Midbrain (tissue), 1 donor: ENCODE measurements at places on chromosomes 4 and X.
A peak's percentile ranks its signal among the peaks of the same experiment; 100 is the strongest.

GRCh38 chrX:114841051-114841450 lies 176.4 kb downstream of the IL13RA2 start:
- no peak for DNase-seq

DNA sequence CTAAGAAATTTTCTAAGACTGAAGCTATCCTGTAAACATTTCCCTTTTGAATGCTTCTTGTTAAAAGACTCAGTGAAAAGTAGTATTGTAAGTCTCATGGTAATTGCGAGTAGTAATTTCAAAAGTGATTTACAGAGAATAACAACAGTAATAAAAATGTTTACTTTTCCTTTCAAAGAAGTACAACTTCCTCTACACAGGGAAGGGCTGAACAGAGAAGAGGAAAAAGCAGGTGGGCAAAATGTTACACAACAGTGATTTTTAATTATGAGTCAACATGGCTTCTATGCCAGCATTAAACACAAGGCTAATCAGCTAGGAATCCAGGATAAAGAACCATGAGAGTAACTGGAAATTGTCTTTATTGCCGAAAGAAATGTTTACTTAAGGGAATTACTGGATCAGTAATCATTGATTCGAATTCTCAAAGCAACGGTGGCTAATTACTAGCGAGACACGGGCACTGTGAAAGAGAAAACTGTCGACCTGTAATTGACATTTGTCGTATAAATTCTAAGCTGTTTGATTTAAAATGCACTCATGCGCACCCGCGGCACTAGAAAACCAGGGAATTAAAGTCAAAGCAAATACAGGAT lies 15.4 kb downstream of the UTP3 start:
- DNase-seq, result peak; percentile 43

- no peak for DNase-seq
Measured at GRCh38 chr4:22802876-22803275, 110.1 kb downstream of the GBA3 start.

DNA sequence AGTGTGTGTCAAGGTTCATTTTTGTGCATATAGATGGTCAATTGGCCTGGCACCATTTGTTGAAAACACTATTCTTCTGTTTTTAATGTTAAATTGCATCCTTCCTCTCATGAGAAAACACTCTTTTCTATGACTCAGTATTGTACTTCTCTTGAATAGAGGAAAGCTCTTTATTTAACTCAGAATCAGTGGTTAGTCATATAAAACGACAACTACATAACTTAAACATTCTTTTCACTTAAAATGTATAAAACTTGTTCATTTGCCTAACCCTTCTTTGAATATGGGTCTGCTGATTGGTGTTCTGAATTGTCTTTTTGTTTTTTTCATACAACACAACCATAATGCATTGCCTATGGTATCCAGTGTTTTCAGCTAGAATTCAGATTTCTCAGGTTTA lies 17.2 kb upstream of the MRPL1 start:
- no peak for DNase-seq

DNA sequence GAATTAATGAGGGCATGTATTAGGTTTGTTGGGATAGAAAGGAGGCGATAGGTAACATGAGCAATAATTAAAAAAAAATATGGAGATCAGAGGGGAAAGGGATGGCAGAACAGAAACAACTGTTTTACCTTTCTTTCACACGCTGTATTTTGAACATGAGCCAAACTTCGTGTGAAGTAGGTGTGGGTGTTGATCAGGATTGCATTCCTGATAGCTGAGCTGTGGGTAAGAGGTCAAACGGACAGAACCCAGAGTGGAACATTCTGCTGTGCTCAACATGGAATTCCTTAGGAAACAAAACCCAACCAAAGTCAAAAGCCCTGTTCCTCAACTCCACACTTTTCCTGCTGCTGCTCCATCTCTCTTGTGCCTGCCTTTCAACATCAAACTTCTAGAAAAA lies 162.5 kb upstream of the CASK start:
- no peak for DNase-seq

GRCh38 chr4:39464886-39465501 lies 6.1 kb downstream of the LIAS start:
- DNase-seq, result no peak

DNA sequence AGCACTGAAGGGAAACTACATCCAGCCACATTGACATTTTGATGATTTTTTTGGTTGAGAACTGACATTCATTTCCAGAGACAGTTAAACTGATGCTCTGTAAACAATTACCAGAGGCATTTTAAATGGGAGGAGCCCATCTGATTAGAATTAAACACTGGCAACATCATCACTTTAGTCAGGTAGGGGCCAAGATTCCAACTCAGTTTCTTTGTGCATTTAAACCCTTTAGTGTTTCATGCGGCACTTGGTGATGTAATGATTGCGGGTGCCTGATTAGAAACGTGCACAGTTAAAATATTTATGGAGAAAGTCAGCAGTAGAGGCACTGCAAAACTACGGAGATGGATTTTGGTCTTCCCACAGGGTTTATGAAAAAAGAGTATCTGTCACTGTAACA lies 16.1 kb downstream of the TNIP3 start:
- no peak for DNase-seq

DNA sequence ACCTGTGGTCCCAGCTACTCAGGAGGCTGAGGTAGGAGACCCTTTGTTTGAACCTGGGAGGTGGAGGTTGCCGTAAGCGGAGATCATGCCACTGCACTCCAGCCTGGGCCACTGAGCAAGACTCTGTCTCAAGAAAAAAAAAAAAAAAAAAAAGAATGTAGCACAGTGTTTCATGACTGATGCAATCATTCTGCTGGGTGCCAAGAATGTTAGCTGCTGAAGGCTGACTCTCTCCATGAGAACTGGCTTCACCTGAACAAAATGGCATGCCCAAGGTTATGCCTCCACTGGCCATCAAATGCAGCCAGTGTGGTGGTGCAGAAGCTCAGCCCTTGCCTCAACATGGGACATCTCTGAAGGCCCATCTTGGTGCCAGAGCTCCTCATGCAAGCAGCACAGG lies 412.1 kb downstream of the ADAM29 start:
- no peak for DNase-seq

GRCh38 chrX:69028006-69028760 lies 137.1 kb downstream of the PJA1 start:
- no peak for DNase-seq

GRCh38 chr4:145735827-145736226 lies 55.9 kb downstream of the C4orf51 start:
- no peak for DNase-seq

GRCh38 chr4:6383009-6383404 lies 89.4 kb downstream of the PPP2R2C start:
- no peak for DNase-seq

- DNase-seq, result no peak
Measured at GRCh38 chr4:87657525-87657924, 7.4 kb downstream of the DMP1 start.

DNA sequence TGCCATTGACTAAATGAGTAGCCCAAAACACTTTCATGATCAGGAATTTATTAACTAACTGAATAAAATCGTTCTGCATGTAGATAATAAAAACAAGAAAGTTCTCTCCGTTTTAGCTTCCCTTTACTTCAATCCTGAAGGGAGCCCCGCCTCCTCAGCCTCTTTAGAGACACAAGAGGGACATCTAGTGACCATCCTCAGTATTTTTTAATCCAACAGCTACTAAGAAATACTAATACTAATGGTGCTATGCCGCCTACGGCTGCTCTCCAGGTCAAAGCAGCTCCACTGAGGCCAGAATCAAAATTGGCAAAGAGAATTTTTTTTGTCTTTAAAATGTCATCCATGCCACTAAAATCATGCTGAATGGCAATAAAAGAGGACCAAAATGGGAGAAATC lies 3.2 kb upstream of the PCDH19 start:
- DNase-seq, result peak; percentile 65

DNA sequence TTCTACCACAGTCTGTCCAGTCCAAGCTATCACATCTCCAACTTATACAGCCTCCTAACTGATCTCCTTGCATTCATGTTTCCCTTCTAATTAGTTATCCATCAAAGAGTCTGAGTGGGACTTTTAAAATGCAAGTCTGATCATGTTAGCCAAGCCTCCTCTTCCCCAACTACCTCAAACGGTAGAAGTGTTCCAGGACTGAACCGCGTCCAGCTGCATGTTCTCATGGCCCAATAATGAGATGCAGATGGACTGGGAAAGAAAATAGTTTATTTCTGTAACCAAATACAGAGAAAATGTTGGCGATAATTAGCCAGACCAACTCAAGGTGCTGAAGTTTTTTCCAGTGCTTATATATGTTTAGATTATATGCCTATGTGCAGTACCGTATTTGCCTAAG lies 46.6 kb upstream of the PPP1R2C start:
- DNase-seq, result no peak

DNA sequence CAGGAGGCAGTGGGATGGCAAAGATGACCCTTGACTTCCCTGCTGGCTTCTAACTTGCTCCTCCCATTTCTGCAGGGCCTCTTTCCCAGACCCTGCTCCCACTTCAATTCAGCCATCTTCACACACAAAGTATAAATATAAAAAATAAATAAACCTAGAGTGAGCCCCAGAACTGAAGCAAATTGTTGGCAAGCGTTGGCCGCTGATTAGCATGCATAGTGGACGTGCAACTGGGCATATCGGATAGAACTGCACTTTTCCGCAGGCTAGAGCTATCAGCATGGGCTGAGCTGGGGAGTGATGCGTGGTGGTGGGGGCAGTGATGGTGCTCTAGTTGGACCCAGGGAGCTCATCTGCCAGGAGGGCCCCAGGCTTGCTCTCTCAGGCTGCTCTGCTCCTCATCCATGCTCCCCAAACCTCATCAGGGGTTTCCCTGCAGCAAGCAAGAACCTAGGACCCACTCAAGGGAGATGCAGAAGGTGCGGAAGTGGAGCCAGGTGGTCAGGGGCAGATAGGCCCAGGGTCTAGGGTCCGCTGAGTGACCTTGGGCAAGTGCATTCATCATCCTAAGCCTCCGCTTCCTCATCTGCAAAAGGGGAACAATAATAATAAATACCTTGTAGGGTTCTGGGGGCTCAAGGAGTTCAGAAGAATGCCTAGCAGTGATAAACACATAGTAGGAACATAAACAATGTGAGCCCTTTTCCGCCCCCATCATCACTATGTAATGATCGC lies 146.8 kb upstream of the PJA1 start:
- no peak for DNase-seq

DNA sequence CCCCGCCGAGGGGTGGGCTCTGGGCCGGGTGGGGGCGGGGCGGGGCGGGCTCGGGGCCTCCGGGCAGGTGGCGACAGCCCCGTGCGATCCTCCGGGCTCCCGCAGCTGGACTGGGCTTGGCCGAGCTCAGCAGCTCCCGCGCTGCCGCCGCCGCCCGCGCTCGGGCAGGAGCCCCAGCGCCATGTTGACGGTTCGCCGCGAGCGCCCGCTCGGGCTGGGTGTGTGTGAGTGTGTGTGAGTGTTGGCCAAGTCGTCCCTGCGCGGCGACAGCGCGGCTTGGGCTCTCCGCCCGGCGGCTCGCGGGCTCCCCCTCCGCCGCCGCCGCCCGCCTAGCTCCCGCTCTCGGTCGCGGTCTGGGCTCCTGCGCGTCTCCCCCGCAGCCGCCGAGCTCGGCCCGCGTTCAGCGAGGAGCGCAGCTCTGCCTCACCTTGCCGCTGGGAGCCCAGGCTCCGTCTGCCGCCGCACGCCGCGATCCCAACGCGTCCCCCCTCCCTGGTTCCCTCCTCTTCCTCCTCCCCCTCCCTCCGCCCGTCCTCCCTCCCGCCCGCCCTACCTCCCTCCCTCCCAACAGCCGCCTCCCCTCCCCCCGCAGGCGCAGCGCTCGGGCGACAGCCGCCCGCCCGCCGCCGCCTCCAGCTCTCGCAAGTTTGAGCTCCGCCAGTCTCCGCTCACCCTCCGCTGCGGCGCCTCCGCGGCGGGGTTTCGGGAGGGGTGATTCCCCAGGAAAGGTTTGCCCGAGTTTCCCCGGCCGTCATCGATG lies at the start of gene BCOR:
Gene BCOR (minus strand): TSS at position 455 of the 760 bp plus-strand sequence. CDS start 20,029 bp downstream, outside the sequence.
- peak; percentile 64 for DNase-seq

GRCh38 chr4:84019626-84020025 lies 479.5 kb downstream of the NKX6-1 start:
- no peak for DNase-seq

DNA sequence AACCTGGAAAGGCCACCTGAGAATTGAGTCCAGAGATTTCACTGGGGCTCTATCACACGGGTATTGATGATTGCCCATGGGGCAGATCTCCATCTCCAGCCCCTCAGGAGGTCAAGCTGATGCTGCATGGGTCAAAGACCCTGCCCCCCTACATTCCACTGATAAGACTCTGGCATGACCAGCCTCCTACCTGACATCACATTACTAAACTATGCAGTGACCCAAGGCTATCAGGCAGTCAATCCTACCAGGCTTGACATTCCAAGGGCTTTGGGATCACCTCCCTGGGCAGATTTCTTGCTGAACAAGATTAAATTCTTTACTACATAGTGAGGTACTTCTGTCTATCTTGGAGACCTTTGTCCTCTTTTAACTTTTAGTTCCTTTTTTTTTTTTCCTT lies 192.7 kb upstream of the STS start:
- DNase-seq, result no peak
